Stimulated activated CD4-positive, alpha-beta T cell treated with anti-CD3 and anti-CD28 coated beads, Interleukin-2, amount 100 ng/mL, for 24 hours (primary cell): ENCODE measurements at places on chromosomes 12 and 14.

- no peak for DNase-seq
Measured at GRCh38 chr14:50022661-50023060, 93.7 kb downstream of the VCPKMT start.

DNA sequence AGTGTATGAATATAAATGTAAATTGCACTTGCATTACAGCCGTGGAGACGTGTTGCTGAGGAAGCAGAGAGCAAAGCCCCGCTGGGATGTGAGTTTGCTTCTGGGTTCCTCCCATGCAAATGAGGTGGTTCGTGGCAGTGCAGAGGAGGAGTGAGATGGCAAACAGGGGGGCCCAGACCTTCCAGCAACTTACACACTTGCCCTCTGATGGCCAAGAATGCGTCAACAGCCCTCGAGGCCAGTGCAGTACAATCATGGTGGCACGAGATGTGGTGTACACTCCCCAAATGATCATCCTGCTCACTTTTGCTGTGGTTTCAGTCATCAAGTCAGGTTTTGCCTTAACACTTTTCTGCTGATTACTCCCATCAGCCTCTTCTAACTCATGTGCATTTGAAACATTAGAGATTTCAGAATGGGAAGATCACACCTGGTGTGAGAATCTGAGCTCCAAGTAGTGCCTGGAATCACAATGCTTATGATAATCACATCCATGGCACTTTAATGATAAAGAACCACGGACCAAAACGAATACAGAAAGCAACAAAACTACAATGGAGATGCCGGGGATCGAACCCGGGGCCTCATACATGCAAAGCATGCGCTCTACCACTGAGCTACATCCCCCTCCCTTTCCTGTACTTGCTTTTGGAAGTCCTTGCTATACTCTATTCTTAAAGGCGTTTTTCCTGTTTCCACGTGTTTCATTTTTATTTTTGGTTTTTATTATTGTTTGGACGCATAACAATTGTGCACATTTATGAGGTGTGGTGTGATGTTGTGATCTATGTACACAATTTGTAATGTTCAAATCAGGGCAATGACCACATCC, 7.0 kb upstream of the UBC start:
- DNase-seq = peak; percentile 85

GRCh38 chr14:68589447-68590200, 203.2 kb downstream of the ZFP36L1 start:
- DNase-seq = no peak

- no peak for DNase-seq
Measured at GRCh38 chr14:77200406-77200985, 18.9 kb downstream of the TMEM63C start.

DNA sequence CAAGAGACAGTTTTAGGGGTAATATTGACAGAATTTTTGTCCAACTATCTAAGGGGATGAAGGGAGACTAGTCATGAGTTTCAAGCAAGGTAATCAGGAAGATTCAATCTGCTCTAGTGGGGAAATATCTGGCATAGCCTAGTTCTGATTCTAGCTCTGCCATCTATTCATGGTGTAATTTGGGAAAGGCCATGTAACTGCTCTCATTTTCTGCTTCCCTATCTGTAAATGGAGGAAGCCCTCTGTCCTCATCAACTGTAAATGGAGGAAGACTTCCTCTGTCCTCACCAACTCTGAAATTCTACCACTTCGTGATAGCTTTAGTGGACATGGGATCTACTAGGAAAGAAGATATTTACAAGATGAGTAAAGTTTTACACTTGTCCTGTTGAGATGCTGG, 37.9 kb downstream of the BHLHE41 start:
- no peak for DNase-seq

- DNase-seq = no peak
Measured at GRCh38 chr14:102043251-102044025, 43.4 kb downstream of the HSP90AA1 start.
